ENCODE measurements at places on chromosomes 16 and 17. TPM values are rescaled to one million over a fixed set of nuclear protein-coding genes. Genes with fewer than 3 reads are reported as not detected.
A peak's percentile ranks its signal among the peaks of the same experiment; 100 is the strongest.

GRCh38 chr16:48350736-48351135 is 34.5 kb downstream of the SIAH1 start:
- no peak for DNase-seq

The STH gene
- not detected for total RNA-seq

- no peak for DNase-seq
These were observed 212.9 kb upstream of the FOXF1 start for GRCh38 chr16:86297391-86297790.

The MEIOC gene
- not detected for total RNA-seq

The CTRB1 gene
- not detected for total RNA-seq

The ACLY gene
- 121 TPM for total RNA-seq

The RECQL5 gene
- total RNA-seq = 33.4 TPM

DNA sequence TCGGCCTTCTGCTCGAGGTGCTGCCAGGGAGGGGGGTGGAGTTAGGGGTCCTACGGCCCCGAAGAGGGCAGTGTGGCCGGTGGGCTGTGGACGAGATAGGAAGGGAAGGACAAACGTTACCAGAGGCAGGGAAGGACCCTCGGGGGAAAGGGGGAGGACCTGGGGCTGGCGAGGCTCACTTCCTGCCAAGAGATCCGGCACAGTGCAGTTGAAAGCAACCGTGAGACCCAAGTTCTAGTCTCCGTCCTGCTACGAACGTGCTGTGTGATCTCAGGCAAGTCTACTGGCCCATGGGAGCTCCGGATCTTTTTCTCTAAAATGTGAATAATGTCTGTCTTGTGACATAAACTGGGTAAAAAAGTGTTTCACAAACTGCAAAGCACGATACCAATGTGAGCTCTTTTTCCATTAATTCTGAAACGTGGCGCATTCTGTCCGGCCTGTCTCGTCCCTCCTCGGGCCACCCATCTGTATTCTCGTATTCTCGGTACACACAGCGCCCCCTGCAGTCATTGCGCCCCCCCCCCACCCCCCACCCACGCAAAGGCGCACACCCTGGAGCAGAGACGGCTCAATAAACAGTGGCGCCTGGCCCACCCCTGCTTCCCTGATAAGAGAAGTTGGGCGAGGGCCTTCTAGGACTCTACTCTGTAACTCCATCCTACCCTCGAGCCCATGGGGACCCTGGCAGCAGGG is 8.8 kb downstream of the CYGB start:
- DNase-seq = peak; percentile 73

DNA sequence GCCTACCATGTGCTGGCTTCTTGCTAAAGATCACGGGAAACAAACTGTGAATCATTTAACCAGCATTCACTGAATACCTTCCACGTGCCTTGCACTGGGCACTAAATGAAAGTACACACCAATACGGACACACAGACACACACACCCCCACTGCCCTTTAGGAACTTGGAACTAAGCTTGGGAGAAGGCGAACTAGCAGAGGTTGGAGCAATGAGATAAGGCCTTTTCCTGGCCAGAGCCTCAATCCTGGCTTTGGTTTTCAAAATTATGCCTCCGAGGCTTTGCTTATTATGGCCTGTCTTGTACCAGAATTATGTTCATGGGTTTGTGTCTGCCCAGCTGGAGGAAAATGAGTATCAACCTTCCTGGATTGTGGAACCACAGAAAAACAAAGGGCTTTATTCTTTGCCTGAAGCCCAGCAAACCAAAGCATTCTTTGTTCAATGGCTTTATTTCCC is 32.3 kb downstream of the CPPED1 start:
- DNase-seq = peak; percentile 18

- no peak for DNase-seq
These were observed 57.7 kb downstream of the MEAK7 start for GRCh38 chr16:84446596-84447392.

DNA sequence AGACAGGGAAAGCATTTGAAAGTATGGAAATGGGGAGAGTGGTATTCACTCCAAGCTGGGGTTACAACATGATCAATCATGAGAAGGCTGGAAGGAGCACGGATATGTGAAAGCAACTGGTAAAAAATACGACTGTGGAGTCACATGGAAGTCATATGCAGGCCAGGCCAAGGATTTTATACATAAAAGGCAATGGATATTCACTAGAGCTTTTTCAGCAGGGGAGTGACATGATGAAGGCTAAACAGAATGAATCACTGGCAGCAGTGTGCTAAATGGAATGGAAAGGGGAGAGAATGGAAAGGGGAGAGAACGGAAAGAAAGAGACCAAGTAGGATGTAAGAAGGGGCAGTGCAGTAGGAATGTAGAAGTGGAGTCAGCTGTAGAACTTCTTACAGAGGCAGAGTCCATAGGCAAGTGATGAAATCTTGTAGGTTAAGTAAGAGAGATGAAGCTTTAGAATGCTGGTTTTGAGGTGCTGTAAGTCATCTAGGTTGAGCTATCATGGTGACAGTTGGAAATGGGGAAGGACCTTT is 13.0 kb upstream of the NETO2 start:
- no peak for DNase-seq

DNA sequence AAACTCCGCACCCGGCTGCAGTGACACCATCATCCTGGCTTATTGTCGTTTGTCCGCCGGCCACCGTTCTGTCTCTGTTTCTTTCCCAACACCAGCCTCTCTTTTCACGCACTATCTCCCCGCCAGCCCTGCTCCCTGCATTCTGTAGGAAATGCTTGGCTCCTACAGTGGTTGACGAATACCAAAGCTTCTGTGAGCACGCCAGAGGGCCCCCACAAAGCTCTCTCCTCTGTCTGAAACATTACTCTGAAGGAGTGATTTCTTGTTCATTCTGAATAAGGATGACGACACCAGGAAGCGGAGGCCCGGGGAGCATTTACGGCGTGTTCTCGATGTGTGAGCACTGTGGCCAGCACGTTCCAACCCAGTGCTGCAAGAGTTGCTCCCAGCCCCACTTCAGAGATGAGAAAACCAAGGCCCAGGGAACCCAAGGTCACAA is 58.8 kb downstream of the ADCY9 start:
- DNase-seq = peak; percentile 8

The GUCY2D gene
- total RNA-seq = not detected

The SMIM5 gene
- not detected for total RNA-seq

The KRT25 gene
- total RNA-seq = not detected

The SGCA gene
- total RNA-seq = 5.4 TPM

DNA sequence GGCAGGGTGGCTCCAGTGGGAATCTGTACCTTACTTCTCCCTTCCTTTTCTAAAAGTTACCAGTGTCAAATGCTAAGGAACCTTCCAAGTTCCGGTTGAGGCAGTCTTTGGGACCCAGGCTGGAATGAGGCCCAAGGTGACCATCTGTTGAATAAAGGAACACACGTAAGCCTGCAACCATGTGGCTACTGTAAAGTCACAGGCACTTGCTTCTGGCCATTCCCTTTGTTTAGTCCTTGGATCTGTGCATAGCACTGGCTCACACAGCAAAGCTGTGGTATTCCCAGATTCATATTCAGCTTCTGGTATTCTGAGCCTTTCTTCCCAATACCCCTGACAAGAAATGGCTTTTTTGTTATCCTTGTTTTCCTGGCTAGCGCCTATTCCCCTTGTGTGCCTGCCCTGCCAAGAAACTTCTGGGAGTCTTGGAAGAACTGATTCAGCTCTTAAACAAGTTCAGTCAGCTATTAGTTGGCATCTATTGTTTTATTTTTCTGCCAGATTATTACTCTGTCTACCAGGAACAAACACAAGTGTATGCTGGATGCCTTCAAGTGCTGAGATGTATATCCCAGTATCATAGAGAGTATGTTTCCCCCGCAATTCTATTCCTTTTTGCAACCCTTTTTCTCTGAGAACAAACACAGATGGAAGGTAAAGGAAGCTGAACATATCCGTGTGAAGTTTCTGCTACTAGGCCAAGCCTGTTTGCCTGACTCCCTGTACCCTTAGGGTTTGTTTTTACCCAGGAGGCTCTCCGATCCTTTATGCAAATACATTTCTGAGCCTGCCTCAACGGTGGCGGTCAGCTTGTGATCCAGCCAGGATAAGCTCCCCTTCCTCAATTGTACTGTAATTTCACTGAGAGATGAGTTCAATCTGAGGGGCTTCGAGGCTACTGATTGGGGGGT is 13.2 kb downstream of the TMEM238L start:
- DNase-seq = peak; percentile 87

The ATMIN gene
- total RNA-seq = 39.7 TPM

- peak; percentile 65 for DNase-seq
These were observed 2.1 kb upstream of the ZSCAN10 start for GRCh38 chr16:3101018-3101840.

DNA sequence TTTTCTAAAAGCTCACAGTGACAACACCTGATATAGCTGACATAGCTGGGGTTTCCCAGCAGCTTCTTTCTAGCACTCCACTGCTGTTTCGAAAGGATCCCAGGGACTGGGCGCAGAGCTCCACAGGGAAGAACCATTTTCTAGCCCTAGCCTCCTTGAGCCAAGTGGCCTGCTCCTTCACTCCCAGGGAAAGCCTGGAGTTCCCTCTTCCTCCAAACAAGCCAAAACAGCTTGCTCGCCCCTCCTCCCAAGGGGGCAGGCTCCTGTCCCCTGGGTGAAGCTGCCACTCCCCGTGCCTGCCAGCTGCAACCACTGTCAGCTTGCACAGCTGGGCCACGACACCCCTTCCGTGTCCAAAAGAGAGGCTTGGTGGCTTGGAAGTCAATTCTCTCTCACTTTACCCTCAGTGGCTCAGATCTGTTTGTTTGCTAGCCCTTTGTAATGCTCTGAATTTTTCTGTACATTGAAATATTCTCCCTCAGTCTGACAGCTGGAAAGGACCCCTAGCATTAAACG is 59.8 kb downstream of the CYTH1 start:
- peak; percentile 59 for DNase-seq

DNA sequence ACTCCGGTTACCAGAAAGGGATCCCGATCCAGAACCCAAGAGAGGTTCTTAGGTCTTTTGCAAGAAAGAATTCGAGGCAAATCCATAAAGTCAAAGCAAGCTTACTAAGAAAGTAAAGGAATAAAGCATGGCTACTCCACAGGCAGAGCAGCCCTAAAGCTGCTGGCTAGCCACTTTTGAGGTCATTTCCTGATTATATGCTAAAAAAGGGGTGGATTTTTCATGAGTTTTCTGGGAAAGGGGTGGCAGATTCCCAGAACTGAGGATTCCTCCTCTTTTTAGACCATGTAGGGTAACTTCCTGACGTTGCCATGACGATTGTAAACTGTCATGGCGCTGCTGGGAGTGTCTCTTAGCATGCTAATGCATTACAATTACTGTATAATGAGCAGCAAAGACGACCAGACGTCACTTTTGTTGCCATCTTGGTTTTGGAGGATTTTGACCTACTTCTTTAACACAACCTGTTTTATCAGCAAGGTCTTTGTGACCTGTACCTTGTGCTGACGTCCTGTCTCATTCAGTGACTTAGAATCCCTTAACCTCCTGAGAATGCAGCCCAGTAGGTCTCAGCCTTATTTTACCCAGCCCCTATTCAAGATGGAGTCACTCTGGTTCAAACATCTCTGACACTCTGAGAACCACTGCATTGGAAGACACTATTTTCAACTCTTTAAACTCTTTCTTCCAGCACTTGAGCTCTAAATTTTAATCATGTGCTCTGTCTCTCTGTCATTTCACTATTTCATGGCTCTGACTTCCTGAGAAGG is 203.6 kb upstream of the CACNG3 start:
- no peak for DNase-seq

The PTGES3L gene
- not detected for total RNA-seq

The PRSS36 gene
- not detected for total RNA-seq

The SECTM1 gene
- total RNA-seq = 6.7 TPM

DNA sequence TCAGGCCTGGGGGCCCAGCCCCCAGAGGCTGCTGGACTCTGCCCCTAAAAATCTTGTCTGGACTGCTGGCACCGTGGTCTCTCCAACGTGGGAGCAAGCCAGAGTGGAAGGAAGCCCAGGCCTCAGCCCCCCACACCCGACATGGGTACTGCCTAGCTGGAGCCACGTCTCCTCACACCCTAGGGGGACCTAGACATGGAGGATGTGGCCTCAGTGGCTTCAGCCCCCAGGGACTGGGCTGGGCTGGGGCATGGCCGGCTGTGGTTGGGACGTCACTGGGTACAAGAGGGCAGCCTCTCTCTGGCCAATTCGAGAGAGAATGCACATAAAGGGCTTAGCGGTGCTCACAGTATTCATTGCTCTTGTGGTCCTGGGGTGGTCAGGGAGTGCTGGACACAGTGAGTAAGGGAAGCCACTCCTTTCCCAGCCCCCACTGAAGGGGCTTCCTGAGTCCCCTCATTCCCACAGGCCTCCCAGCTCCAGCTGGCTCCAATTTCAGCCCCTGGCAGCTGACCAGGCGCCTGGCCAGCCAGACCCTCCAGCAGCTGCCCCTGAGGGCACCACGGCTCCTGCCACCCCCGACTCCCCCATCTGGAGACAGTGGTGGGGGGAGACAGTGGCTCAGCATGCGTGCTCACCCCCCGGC is 1.1 kb downstream of the CDH15 start:
- no peak for DNase-seq

DNA sequence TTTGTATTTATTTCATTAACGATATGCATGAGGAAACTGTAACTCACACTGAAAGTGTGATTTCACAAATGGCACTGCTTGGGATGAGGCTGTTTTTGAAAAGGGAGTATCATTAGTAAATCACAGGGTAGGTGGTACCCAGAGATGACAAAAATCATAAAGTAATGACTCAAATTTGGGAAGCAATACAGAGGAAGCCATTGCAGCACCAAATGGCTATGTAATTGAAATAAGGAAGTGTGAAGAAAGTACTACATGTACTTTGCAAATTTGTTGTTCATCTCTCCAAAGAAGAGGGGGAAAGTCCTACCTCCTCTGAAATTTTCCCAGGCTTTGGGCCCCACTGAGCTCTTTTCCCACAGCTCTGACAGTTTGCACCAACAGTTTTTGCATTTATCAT is 12.3 kb upstream of the ABCC12 start:
- no peak for DNase-seq

The CCDC40 gene
- total RNA-seq = 3.5 TPM

The MYOCD gene
- total RNA-seq = 1.4 TPM

DNA sequence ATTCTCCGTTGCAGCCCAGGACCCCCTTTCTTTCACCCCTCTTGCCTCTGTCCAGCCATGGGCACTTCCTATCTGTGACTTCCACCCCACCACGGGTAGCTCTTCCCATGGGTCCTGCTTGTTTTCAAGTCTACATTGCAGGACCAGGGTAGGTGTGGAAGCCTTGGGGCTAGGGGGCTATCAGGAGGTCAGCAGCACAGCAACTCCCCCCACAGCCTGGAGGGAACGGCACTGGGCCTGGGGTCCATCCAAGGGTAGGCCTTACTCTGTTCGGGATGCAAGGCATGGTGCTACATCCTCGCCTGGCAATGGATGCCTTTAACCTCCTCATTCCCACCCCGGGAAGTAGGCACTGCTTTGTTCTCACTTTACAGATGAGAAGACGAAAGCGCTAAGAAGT is 109.3 kb downstream of the IRX5 start:
- no peak for DNase-seq

The PPM1E gene
- total RNA-seq = not detected

The HCRT gene
- not detected for total RNA-seq

- no peak for DNase-seq
These were observed 86.7 kb upstream of the CNTNAP4 start for GRCh38 chr16:76190480-76190879.

- DNase-seq = peak; percentile 99
These were observed at the start of gene RNPS1 for GRCh38 chr16:2267913-2268666. Gene RNPS1 (minus strand): TSS chr16:2268126. CDS start chr16:2264643, 3,483 bp downstream.

Data from stomach (tissue), 19 donors.